ENCODE measurements at places on chromosomes 7 and 10.

GRCh38 chr7:27940341-27940740, 200.4 kb downstream of the TAX1BP1 start:
- no peak for DNase-seq

DNA sequence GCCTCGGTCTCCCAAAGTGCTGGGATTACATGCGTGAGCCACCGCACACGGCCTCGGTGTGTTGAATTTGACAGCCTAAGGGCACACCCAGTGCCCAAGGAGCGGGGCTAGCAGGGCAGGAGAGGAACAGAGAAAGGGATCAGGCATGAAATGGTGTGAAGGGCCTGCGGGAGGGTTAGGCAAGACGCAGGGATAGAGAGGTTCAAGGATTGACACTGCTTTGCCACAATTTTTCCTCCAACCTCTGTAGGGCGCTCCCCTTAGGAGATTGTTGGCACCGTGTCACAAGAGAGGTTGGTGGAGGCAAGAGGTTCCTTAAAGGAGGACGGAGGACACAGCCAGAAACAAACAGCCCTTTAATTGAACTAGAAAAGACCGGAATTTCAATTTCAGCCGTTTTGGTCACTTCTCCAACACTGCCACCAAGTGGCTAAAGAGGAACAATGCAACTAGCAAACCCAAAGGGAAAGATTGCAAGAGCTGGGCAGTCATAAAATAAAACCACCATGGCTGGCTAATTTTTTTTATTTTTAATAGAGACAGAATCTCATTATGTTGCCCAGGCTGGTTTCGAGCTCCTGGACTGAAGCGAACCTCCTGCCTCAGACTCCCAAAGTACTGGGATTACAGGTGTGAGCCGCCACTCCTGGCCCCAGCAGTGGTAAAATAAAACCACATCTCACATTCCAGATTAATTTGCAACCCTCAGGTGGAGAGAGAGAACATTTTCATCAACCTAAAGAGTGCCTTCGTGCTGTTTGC, 6.9 kb upstream of the CREB3L2 start:
- DNase-seq = peak; percentile 37

DNA sequence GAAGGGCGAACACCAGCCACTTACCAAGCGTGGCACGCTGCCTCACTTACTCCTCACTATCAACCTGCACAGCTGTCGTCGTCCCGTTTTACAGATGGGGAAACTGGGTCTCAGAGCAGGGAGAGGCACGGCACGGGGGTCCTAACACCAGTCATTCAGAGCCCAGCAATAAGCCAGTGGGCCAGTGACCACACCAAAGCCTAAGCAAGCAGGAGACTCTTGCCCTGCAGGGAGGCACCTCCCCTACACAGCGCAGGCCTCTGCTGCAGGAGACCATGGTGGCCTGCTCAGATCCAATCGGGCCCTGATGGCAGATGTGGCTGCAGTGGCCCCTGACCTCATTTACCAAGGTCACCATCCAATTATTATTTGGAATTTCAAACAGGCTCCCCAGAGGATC, 4.8 kb downstream of the SLIT1 start:
- no peak for DNase-seq

- DNase-seq = no peak
These were observed 51.8 kb downstream of the GSDME start for GRCh38 chr7:24705461-24705954.

GRCh38 chr10:72887043-72887442, 6.5 kb upstream of the OIT3 start:
- no peak for DNase-seq

GRCh38 chr10:44978570-44979280, at the start of gene DEPP1:
Gene DEPP1, minus strand, starts transcription at chr10:44978809. Its CDS starts 779 bp downstream, at chr10:44978030.
- peak; percentile 68 for DNase-seq

DNA sequence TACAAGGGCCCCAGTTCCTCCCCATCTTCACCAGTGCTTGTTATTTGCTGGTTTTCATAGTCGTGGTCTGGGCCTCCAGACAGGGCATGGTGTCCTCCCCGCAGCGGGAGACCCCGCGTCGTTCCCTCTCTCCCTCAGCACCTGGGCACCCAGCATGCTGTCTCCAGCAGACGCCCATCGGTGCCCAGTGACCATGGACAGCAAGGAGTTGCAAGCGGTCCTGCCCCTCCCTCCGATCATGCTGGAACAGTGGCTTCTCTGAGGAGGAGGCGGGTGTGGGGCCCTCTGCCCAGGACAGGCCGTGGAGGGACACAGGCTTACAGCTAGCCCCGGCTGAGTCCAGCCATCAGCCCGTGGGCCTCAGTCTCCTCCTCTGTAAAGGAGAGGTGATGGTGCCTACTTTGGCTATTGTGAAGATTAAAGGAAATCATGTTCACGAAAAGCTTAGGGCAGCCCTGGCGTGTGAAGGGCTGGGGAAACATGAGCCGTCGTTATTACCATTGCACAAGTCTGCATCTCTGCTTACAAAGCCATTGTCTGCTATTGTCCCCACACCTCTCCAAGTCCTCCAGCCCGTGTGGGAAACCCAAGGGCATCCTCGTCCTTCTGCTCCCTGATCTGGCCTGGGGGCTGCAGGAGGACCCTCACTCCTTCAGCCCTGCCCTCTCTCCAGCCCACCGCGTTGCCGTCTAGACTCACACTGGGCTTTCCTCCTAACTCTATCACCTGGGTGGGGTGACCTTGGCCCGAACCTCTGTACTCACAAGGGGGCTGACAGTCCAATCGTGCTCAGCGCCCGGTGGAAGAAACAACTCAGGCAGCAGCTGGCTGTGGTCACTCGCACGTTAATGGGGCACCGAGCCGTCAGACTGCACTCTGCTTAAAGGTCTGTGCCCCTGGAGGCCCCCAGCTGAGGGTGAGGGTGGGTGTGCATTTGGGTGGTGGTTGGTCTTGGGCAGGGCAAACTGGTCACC, 29.9 kb downstream of the EN2 start:
- no peak for DNase-seq

GRCh38 chr10:116170815-116171250, 102.2 kb downstream of the GFRA1 start:
- DNase-seq = no peak

GRCh38 chr10:37067576-37067975, 57.8 kb upstream of the ANKRD30A start:
- no peak for DNase-seq
